ENCODE measurements at places on chromosomes 6 and 20.

DNA sequence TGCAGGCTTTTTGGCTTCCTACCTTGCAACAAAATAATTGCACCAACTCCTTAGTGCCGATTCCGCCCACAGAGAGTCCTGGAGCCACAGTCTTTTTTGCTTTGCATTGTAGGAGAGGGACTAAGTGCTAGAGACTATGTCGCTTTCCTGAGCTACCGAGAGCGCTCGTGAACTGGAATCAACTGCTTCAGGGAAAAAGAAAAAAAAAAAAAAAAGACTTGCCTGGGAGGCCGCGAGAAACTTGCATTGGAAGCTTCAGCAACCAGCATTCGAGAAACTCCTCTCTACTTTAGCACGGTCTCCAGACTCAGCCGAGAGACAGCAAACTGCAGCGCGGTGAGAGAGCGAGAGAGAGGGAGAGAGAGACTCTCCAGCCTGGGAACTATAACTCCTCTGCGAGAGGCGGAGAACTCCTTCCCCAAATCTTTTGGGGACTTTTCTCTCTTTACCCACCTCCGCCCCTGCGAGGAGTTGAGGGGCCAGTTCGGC lies 420 bp downstream of the SOX4 start:
- peak; percentile 58 for DNase-seq

DNA sequence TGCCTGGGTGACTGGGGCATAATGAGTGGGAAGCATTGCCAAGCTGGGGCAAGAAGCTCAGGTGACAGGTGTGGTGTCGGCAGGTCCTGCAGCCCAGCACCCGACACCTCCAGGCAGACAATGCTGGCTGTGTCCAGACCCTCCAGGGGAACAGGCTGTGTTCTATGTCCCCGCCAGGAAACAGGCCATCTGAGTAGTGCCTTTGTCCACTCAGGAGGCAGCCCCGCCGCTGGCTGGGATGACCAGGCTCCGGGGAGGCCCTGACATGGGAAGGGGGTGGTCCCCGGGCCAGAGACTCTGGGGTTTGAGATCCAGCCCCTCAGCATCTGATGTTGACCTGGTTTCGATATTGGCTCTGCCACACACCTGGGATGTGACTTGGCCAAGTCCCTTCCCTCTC lies 28.4 kb downstream of the SNPH start:
- no peak for DNase-seq

- DNase-seq, result peak; percentile 76
Observed at GRCh38 chr6:104705095-104705707, 154.5 kb downstream of the HACE1 start.

DNA sequence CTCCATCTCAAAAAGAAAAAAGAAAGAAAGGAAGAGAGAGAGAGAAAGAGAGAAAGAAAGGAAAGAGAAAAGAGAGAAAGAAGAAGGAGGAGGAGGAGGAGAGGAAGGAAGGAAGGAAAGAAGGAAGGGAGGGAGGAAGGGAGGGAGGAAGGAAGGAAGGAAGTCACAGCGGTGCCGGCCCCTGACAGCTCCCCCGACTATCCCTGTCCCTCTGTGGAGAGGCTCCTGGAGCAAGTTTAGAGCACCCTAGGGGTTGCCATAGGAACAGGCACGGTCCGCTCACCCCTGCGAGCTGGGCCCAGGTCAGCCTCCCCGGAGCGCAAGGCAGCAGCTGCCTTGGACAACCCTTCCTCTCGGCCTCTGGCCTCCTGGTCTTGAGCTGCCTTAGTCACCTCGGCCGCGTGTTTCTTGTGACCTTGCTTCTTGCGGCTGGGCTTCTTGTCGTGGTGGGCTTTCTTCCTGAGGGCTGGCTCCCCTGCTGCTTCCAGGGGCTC lies 6.8 kb downstream of the BNIP5 start:
- DNase-seq, result no peak

DNA sequence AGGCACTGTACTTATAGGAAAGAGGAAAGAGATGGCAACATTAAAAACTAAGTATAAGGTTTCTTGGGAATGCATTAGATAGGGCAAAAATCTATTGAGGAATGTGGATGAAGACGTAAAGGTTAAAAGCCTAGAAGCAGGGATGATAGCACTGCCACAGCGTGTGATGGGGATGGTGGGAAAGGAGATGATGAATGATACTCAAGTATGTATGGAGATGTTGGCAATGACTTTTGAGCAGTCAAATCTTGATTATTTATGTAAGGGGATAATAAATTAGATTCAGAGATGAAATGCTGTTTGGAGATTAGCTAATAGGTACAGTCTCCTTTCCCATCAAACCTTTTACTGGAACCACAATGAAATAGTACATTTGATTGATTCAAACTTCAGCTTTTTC lies 432.8 kb downstream of the GRIK2 start:
- DNase-seq, result peak; percentile 77

- DNase-seq, result no peak
Observed at GRCh38 chr6:151060766-151061531, 178.8 kb upstream of the AKAP12 start.

DNA sequence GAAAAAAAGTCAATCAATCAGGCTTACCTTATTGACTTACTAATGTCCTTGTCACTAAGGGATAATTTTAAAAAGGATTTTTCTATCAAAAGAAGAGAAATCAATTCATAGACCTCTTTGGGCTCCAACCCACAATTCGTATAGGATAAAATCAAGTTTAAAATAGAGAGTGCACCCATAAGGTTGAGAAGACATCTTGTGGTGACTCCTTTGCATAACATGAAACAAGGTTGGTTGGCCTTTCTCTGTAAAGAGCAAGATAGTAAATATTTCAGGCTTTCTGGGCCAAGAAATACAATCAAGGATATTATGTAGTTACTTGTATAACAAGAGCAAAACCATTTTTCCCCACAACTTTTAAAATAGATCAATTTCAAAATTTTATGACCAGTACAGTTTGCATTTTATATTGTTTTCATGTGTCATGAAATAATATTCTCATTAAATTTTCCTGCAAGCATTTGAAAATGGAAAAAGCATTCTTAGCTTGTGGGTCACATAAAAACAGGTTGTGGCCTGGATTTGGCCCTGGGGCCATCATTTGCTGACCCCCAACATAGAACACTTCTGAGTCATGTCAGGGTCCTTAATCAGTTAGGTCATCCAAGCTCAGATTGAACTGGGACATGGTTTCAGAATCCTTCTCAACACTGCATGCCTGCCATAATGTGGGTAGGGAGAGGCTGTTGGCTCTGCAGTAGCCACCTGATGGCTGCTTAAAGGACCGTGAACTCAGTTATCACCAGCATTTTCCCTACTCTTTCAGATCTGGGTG lies 76.7 kb downstream of the MYB start:
- no peak for DNase-seq

- no peak for DNase-seq
Observed at GRCh38 chr6:38171997-38172738, 352.6 kb downstream of the ZFAND3 start.

- DNase-seq, result peak; percentile 85
Observed at GRCh38 chr6:134161041-134161440, 108.6 kb upstream of the SLC2A12 start.

GRCh38 chr20:32589256-32589655 lies 4.1 kb upstream of the NOL4L start:
- peak; percentile 35 for DNase-seq

DNA sequence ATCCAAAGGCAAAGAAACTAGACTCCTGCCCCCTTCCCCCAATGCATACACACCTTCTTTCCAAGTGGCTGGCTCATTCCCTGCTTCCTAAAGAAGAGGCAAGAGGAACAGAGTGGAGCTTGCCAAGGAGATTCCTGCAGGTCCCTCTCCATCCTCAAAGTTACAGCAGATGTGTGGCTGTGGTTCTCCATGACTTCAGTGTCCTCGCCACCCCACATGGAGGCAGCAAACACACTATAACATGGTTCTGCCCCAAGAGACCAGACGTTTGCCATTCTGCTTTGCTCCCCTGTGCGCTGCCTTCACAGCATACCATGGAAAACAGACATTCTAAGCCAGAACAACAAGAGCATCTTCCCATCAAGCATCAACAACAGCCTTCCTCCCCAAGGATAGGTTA lies 84.4 kb downstream of the BACH2 start:
- DNase-seq, result no peak

DNA sequence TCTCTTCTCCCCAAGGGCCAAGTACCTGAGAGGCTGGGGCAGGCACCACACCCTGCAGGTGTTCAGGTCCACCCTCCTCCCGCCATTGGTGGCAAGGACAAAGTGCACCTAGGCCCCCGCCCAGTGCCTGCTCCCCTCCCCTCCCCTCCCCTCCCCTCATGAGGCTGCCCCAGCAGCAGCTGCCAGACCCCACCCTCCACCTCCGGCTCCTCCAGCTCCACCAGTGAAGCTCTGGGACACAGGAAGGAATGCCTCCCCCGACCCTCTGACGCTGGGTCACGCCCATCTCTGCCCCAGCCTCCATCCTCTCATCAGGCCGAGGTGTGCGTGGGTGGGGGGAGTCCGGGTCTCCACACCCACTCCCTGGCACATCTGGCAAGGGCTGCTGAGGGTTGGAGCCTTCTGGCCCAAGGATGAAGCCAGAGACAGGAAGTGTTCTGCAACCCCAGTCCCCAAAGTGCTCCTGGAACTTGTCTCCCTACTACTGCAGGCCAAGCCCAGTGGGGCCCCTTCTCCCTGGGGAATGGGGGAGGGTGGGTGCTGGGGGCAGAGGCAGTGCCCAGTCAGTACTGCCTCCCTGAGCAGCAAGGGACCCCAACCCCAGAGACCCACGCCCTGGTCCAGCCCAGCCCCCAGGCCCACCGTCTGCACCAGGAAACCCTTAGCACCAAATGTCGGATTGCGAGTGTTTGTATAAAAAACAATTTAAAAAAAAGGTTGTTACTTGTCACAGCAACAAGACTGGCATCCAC lies 1.6 kb upstream of the UCKL1 start:
- DNase-seq, result peak; percentile 59

DNA sequence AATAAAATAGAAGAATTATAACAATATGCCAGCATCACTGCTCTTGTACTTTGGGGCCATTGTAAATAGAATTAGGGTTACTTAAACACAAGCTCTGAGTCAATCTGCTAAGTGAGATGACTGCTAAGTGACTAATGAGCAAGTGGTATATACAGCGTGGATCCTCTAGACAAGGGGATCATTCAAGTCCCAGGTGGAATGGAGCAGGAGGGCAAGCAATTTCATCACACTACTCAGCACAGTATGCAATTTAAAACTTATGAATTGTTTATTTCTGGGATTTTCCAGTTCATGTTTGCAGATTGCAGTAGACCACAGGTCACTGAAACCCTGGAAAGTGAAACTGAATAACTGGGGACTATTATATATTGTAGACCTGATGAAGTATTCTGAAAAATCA lies 235.3 kb downstream of the BTBD3 start:
- DNase-seq, result no peak

GRCh38 chr6:44169886-44170570 lies 11.4 kb downstream of the CAPN11 start:
- no peak for DNase-seq

GRCh38 chr20:9501473-9501872 lies 12.9 kb upstream of the LAMP5 start:
- no peak for DNase-seq

DNA sequence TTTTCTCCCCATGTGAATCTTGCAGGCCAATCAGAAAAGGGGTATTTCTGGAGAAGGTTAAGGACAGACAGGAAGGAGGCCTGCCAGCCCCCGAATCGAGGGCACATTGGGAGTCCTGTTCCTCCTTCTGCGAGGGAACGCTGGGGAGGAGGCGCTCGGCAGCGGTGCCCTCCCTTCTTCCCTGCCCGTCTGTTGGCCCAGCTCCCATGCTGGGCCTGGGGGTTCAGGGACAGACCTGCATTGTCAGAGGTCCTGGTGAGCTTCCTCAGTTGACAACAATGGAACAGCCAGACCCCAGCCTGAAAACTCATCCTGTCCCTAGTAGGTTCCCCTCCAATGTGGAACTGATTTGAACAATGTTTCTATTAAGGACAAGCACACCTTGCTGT lies 15.1 kb upstream of the SYNJ2 start:
- DNase-seq, result no peak

DNA sequence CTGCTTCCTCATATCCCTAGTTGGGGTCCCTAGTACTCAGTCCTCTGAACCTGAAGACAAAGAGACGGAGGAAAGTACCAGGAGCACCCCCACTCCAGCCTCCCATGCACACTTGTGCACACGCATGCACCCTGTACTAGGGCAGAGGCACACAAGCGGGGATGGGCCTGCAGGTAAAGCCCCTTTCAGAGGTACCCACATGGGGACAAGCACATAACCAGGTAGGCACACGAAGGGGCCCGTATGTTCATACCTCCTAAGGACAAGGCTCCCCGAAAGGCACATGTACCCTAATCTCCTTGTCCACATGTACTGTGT lies 1.1 kb downstream of the TMEM151B start:
- DNase-seq, result no peak

- no peak for DNase-seq
Observed at GRCh38 chr6:97995158-97995557, 712.1 kb upstream of the MMS22L start.

GRCh38 chr6:81534934-81535465 lies 217.5 kb downstream of the TENT5A start:
- no peak for DNase-seq

- no peak for DNase-seq
Observed at GRCh38 chr20:61956396-61957342, 109.0 kb downstream of the TAF4 start.

DNA sequence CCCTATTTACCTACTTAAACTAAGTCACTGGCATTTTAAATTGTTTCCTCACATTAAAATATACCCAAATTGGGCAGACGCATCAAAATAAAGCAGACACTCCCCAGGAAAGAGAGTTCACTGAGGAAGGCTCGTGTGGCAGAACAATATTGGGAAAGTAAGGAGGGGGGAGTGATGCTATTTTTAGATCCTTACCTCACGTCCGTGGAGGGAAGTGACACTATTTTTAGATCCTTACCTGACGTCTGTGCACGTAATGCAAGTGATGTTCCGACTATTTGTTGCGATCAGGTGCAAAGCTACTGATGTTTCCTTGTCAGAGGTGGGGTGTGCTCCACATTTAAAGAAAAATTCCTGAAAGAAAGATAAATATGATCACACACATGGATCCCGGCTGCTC lies 699.2 kb upstream of the AGPAT4 start:
- no peak for DNase-seq

DNA sequence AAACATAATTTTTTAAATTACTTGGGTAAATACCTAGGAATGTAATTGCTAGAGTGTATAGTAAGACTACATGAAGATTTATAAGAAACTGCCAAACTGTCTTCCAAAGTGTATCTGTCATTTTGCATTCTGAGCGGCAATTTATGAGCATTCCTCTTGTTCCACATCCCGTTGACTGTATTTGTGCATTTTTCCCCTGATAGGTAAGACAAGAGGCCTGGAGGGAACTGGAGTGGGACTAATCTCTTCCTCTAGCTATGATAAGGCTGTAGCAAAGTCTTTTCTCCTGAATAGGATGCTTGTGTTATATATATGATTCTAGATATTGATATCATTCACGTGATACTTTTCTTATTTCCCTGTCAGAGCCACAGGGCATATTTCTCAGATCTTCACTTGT lies 1557.5 kb downstream of the GRIK2 start:
- DNase-seq, result peak; percentile 58

DNA sequence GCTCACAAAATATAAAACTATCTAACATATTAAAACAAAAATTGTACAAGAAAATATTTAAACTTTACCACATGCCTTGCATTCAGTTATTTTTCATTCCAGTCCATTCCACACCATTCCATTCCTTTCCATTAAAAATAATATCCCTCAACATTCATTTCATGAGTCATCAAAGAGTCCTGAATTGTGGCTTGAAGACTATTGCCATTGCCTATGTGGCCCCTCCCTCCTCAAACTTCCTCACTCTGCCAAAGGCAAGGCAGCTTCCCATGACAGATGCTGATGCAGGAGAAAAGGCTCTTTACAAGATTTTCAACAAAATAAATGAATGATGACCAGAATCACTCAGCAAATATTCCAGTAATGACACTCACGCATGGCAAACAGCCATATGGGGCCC lies 31.7 kb downstream of the IL20RA start:
- DNase-seq, result peak; percentile 36
